ENCODE measurements at places on chromosomes 5 and 9.

- no peak for DNase-seq
Measured at GRCh38 chr9:123112015-123112975, 78.8 kb downstream of the GPR21 start.

- DNase-seq = no peak
Measured at GRCh38 chr5:124913329-124913653, 166.9 kb upstream of the ZNF608 start.

GRCh38 chr9:107737987-107738743, 248.6 kb upstream of the KLF4 start:
- DNase-seq = peak; percentile 85

DNA sequence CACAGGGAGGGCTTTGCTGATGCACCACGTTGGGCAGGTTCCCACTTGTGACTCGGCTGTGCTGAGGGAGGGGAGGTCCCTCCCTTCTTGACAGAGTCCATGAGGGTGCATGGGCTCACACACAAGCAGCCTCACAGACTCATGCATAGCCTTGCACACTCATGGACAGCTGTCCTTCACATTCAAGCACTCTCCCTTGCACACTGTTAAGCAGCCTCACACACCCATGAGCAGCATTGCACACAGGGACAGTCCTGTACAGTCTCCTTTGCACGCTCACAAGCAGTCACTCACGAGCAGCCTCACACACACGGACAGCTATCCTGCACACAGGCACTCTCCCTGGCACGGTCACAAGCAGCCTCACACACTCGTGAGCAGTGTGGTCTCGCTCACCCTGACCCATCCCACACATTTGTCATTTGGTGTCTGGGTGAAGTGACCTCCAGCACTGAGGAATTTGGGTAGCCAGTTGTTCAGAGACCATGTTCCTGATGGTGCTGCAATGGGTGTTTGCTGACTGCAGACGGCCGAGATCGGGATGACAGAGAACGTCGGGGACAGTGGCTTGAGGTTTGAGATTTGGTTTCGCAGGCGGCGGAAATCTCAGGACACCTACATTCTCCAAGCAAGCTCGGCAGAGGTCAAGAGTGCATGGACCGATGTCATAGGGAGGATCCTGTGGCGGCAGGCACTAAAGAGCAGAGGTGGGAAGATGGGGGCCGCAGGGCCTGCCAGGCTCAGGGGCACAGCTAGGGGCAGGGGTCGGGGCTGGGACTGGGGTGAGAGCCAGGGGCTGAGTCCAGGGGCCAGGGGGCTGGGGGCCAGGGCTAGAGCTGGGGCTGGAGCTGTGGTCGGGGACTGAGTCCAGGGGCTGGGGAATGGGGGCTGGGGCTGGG, 17.7 kb upstream of the LRRC14B start:
- no peak for DNase-seq

- DNase-seq = peak; percentile 79
Measured at GRCh38 chr9:132671620-132672412, 1.6 kb downstream of the GTF3C4 start.

- no peak for DNase-seq
Measured at GRCh38 chr9:123485216-123485615, 129.2 kb downstream of the CRB2 start.

Data from ELR (cell line).